ENCODE measurements at places on chromosomes 1 and 21. TPM values are rescaled to one million over a fixed set of nuclear protein-coding genes. Genes with fewer than 3 reads are reported as not detected.
A peak's percentile ranks its signal among the peaks of the same experiment; 100 is the strongest.

DNA sequence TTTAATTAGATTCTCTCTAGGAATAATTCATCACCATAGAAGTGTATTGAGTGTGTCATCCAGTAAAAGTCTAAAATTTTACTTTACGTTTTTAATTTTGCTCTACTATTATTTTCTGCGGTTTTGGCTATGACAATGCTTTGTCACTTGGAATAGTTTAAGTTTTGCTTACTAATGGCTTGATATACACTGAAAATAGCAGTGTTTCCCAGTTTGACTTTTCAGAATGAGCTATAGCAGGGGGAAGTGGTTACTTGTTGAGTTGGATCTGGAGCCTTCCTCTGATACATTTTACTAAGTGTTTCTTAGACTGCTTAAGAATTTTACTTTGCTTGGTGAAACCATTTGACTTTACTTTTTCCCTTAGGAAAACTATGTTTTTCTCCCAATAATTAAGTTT is 5.0 kb downstream of the DNAJC16 start:
- DNase-seq, result no peak

GRCh38 chr21:38768471-38769063 is 37.2 kb upstream of the ETS2 start:
- DNase-seq, result no peak

DNA sequence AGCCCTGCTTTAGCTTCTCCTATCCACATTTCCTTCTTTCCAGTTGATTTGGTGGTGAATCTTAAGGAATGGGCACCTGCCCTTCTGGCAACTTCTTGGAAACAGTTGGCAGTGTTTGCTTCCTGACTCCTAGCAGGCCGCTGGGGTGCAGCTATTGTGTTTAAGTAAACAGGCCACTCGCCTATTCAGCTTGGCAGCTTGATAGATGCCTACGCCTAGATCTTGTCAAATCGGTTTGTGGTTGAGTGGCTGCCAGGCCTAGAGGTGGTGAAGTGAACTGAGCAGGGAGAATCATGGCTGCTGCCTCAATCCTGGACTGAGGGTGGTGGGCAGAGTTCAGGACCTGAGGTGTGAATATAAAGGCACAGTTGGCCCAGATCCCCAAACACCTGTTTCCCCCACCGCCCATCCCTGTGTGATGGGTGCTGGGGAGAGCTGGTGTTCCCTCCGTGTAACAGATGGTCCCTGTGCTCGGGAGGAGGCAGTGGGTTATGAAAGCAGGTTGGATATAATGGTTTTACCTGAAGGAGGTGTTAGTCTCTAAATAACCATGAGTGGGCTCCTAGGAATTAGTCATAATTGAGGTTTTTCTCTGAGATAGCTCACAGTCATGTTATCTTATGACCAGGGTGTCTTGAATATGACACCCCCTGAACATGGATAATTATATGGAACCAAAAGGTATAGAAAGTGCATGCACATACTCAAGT is 940 bp upstream of the PLA2G2C start:
- no peak for DNase-seq

- DNase-seq, result no peak
Measured at GRCh38 chr1:228006786-228007048, at the start of gene WNT3A. TSS of gene WNT3A (plus strand) at chr1:228006998. CDS start at chr1:228007129, 131 bp downstream.

IFNGR2 gene
- 67.4 TPM for total RNA-seq

OR2L2 gene
- not detected for total RNA-seq

KRTAP8-1 gene
- total RNA-seq, result not detected

PDC gene
- not detected for total RNA-seq

PYHIN1 gene
- not detected for total RNA-seq

GRCh38 chr1:9873385-9873784 is 36.7 kb downstream of the CTNNBIP1 start:
- no peak for DNase-seq

OR2M3 gene
- not detected for total RNA-seq

DNA sequence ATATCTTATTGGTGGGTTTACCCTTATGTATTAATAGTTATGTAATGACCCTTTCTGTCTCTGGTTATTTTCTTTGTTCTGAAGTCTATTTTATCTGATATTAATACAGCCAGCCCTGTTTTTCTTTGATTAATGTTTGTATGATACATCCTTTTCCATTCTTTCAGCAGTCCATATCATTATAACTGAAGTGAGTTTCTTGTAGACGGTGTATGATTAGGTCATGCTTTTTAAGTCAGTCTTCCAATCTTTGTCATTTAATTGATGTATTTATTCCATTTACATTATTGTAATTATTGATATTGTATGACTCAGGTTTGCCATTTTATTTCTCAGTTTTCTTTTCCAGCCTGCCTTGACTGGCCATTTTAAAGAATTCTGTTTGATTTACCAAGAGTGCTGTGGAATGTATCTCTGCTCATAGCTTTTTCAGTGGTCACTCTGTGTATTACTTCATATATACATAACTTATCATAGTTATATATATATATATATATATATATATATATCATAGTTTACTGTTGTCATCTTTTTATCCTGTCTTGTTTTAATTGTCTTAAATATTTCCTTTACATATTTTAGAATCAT is 10.5 kb downstream of the RAB4A start:
- no peak for DNase-seq

DNA sequence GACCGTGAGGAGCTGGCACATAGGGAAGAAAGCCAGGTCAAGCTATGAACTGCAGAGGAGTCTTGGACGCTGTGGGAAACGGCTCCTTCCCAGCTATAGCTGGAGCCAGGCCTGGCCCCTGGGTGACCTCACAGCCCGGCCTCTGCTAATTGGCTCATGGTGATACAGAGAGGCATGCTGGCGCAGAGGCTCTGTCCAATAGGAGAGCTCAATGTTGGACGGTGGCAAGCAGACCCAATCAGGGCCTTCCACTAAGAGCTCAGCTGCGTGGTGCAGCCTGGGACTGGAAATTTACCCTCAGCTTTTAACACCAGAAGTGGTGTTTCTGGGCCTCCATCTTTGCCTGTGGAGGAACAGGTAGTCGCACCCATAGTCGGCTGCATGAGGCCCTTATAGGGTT is 64.4 kb upstream of the GRHL3 start:
- no peak for DNase-seq

DNA sequence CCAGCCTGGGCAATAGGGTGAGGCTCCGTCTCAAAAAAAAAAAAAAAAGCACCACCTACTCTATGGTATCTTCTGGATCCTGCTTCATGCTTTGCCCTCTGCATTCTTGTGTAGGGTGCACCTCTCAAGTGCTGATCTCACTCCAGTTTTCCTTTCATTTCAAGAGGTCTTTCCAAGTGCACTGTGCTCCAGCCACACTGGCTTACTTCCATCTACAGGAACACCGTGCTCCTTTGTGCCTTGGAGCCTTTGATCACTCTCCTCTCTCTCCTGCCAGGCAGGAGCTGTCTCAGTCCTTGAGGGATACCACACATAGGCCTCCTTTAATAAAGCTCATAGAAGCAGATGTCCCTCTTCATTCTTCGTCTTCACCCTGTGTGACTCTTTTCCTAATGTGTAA is 55.4 kb upstream of the GREM2 start:
- DNase-seq, result no peak

- no peak for DNase-seq
Measured at GRCh38 chr21:42586406-42586805, 67.0 kb upstream of the PDE9A start.

CHRM3 gene
- 0.62 TPM for total RNA-seq

SPATA21 gene
- total RNA-seq, result not detected

GRCh38 chr1:173257805-173258204 is 50.7 kb upstream of the TNFSF4 start:
- no peak for DNase-seq

HSD3B1 gene
- total RNA-seq, result not detected

DNA sequence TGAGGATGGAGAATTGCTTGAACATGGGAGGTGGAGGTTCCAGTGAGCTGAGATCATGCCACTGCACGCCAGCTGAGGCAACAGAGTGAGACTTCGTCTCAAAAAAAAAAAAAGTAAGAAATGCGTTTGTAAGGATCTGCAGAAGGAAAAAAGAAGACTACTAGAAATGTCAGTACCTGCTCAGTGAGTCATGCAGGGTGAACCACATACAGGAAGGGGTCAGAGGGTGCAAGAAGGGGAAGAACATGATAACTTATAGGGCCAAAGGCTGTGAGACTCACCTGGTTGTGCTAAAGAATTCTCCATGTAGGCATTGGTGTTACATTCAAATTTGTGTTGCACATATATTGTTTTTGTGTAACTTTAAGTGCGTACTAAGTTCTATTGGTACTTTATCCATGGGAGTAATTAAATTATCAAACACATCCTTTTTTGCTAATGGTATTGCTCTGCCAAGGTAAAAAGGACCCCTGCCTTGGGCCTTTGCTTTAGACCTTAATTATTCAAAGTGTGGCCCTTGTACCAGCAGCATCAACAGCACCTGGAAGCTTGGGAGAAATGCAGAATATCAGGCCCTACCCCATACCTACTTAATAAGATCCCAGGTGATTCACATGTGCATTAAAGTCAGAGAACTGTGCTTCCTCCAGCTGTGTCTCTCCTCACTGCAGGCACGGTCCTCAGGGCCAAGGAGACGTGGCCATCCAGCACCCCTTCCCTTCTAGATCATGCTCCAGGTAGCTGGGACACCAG is 96.4 kb upstream of the PPP2R5A start:
- DNase-seq, result no peak

- DNase-seq, result no peak
Measured at GRCh38 chr1:243738020-243738419, 112.0 kb downstream of the AKT3 start.

NT5C1A gene
- not detected for total RNA-seq

DNA sequence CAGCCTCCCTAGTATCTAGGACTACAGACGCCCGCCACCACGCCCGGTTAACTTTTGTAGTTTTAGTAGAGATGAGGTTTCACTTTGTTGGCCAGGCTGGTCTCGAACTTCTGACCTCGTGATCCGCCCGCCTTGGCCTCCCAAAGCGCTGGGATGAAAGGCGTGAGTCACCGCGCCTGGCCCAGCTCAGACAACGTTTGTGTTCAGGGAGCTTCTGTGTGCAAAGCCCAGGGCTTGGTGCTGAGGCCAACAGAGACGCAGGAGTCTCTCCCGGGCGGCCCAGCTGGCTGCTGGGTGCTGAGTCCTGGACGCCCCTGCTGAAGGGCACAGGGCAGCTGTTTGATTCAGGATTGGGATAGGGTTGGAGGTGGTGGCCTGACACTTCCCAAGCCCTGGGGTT is 3.0 kb downstream of the PRKCZ start:
- no peak for DNase-seq

- no peak for DNase-seq
Measured at GRCh38 chr1:246338098-246338497, 169.0 kb downstream of the SMYD3 start.

SIM2 gene
- total RNA-seq, result 5.6 TPM

DCST1 gene
- not detected for total RNA-seq

DNA sequence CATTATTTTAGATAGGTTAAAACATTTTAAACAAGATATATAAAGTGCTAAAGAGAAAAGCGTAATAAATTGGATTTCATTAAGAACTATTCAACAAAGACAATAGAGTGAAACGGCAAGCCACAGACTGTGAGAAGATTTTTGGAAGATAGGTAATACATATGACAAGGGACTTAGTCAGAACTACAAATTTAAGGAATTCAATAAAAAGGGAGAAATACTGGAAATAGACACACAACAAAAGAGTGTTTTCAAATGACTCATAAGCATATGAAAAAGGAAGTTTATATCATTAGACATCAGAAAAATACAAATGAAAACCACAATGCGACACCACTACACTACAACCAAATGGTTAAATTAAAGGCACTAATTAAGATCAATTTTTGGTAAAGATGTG is 90.5 kb downstream of the GDAP2 start:
- DNase-seq, result no peak

NFIA gene
- total RNA-seq, result 15.1 TPM

GRCh38 chr1:46492871-46493270 is 3.2 kb downstream of the DMBX1 start:
- DNase-seq, result no peak

DNA sequence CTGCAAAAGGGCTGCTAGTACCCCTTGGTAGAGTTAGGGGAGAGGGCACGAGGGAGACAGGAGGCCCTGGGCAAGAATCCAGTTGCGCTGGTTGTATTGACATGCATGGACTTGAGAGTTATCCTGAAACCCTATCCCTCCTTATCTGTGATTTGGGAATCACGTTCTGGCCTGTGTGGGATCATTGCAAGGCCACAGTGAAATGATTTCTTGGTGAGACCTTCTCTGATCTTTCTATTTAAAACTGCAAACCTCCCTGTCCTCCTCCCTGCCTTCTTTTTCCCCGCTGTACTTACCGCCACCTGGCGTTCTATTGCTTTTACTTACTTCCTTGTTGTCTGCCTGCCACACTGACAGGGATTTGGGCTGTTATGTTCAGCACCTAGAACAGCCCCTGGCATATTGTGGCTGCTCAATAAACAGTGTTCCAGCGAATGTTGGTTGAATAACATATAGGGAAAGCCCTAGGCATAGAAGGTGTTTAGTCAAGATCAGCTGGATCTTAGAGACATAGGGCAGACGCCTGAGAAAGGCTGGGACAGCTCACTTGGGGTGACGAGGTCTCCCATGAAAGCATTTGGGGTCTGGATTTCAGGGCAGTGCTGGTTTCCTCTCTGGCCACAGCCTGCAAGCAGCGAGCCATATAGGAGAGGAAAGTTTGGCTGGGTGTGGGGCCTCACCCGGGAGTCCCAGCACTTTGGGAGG is 25.6 kb downstream of the ALPL start:
- peak; percentile 27 for DNase-seq

TFAP2E gene
- total RNA-seq, result 0.40 TPM

- peak; percentile 34 for DNase-seq
Measured at GRCh38 chr1:89598450-89599331, 34.2 kb upstream of the LRRC8C start.
